ENCODE measurements at places on chromosomes 16 and 17.

GRCh38 chr17:21095735-21096134, 31.0 kb upstream of the DHRS7B start:
- no peak for DNase-seq

DNA sequence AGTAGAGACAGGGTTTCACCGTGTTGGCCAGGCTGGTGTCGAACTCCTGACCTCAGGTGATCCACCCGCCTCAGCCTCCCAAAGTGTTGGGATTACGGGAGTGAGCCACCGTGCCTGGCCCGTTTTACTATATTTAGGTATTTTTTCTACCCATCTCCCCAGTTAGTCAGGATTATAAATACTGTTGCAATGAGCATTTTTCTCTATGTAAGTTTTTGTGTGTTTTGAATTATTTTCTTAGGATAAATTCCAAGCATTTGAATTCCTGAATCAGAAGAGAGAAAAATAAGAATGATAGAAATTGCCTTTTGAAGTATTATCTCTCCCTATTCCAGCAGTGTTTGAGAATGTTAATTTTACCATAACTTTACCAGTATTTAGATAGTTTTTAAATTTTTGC, 36.6 kb downstream of the KIAA0513 start:
- no peak for DNase-seq

GRCh38 chr16:1258906-1259759, 3.3 kb downstream of the TPSD1 start:
- no peak for DNase-seq

DNA sequence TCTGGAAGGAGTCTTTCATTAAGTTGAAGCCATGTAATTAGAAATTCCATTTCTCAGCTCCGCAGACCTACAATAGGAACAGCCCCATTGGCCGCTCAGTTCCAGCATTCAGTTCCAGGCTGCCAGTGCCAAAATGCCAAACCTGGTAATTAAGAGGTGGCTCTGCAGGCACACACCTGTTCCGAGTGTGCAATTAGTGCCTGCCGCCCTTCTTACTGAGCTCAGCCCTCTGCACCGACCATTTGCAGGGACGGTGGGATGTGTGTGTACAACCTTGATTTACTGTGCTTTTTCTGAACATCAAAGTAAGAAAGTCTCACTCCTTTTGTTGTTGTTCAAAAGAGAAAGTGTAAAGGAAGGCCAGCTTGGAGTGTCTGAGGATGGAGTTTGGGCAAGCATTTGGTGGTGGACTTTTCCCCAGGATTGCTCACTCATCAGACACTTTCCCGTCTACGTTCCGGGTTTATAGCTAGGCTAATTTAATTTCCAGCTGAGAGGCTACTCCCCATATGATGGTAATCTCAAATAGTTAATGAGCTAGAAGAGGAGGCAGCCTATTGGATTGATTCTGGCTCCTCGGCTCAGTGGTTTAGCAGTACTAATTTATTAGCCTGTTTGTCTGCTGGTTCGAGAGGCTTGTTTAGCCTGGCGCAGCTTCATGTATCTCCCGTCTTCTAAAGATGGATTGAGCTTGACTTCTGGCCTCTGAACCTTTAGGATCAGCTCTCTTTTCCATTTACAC, 20.0 kb downstream of the HS3ST3B1 start:
- DNase-seq, result no peak

GRCh38 chr17:4900231-4901107, 1.1 kb downstream of the C17orf107 start:
- DNase-seq, result no peak

GRCh38 chr17:57945996-57946797, 9.0 kb downstream of the CUEDC1 start:
- no peak for DNase-seq

- peak; percentile 82 for DNase-seq
Observed at GRCh38 chr17:68456339-68457167, 743 bp downstream of the WIPI1 start.

DNA sequence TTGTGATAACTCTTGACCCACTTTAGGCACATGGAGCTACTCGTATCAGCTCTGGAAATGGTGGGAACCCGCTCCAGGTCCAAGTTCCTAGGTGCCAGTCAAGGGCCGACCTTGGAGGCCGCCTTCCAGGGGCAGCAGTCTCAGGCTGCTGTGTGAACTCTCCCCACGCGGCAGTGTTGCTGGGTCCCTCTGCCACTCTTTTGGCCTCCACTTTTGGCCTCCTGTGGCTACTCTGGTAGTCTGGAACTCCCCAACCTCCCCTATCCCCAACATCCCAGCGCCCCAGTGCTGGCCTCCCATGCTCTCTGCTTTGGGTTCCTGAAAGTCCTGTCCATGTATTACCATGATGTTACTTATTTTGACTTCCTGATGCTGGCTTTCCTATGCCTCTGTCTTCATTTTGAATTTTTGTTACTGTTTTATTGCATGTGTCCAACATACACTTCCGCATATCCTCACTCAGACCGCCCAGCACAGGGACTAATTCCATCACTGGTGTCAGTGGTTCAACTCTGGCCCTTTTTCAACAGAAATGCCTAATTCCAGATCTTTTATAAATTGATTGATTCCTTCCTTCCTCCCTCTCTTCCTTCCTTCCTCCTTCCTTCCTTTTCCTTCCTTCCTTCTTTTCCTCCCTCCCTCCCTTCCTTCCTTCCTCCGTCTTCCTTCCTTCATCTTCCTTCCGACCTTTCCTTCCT, 44.1 kb downstream of the COX4I1 start:
- no peak for DNase-seq
